ENCODE measurements at places on chromosomes 4 and X.

GRCh38 chr4:45317276-45317675, 590.9 kb upstream of the GNPDA2 start:
- DNase-seq, result no peak

GRCh38 chr4:159765382-159765781, 662.5 kb downstream of the RAPGEF2 start:
- no peak for DNase-seq

- no peak for DNase-seq
Observed at GRCh38 chrX:37627602-37628001, 56.1 kb downstream of the LANCL3 start.

GRCh38 chr4:26491449-26492170, 1.3 kb upstream of the CCKAR start:
- no peak for DNase-seq

DNA sequence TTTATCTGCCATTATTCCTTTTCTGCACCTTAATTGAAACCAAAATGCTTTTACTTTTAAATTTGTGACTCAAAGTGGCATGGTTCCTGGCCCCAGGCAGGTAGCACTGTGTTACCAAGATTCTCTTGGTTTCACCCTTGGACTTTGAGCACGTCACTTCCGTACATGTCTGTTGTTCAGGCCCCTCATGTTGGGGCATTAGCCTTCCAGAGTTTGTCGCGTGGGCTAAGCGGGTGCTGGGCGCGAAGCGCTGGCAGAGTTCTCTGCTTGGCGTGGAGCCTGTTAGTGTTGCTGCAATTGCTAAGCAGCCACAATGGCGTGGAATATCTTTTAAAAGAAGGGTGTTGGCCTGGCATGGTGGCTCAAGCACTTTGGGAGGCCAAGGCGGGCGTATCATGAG, 14.0 kb upstream of the TADA2B start:
- no peak for DNase-seq

All from activated T-helper 9 cell treated with anti-CD3 and anti-CD28 coated beads, Interleukin-2, amount 50 U/mL, for 16 hours (primary cell).